ENCODE measurements at places on chromosomes 4 and X.
A peak's percentile ranks its signal among the peaks of the same experiment; 100 is the strongest.

DNA sequence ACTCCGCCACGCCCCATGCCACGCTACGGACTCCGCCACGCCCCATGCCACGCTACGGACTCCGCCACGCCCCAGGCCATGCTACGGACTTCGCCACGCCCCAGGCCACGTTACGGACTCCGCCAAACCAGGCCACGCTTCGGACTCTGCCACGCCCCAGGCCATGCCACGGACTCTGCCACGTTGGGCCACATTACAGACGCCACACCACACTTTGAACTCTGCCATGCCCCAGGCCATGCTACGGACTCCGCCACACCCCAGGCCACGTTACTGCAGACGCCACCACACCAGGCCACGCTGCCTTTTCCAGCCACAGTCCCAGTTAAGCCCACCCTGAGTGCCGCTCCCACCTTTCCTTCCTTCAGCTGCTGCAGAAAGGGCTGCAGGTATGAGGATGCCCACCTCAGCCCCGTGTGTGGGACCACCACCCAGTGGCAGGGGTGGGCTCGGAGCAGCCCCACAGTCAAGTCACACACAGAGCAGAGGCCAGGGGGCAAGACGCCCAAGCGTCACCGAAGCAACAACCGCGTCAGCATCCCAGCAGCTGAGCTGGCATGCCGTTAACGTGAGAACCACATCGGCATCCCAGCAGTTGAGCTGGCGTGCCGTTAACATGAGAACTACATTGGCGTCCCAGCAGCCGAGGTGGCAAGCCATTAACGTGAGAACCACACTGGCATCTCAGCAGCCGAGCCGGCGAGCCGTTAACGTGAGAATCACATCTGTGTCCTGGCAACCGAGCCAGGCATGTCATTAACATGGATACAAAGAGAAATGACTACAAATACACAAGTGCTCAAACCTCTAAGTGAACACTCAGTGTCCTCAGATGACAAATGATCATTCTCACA is 26.4 kb downstream of the GAK start:
- no peak for DNase-seq

- no peak for DNase-seq
Observed at GRCh38 chr4:105061731-105062130, 84.9 kb upstream of the TET2 start.

- DNase-seq, result peak; percentile 40
Observed at GRCh38 chrX:112840382-112841113, at the start of gene AMOT. Gene AMOT (minus strand): TSS chrX:112840831. CDS start chrX:112823126, 17,705 bp downstream.

DNA sequence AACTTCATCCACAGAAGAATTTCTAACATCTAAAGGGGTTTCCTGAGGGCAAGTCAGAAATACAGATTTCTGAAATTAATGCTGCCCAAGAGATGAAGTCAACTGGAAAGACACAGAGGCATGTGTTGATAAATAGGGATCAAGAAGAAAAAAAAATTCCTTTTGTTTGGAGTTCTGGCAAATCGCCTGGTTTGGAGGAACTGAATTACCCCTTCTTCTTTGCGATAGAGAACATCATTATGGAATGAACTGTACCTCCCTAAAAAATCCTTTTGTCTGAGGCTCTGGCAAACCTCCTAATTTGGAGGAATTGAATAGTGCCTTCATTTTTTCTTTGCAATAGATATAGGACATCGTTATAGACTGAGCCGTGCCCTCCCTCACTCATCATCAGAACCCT is 200.9 kb downstream of the DHRSX start:
- DNase-seq, result no peak

DNA sequence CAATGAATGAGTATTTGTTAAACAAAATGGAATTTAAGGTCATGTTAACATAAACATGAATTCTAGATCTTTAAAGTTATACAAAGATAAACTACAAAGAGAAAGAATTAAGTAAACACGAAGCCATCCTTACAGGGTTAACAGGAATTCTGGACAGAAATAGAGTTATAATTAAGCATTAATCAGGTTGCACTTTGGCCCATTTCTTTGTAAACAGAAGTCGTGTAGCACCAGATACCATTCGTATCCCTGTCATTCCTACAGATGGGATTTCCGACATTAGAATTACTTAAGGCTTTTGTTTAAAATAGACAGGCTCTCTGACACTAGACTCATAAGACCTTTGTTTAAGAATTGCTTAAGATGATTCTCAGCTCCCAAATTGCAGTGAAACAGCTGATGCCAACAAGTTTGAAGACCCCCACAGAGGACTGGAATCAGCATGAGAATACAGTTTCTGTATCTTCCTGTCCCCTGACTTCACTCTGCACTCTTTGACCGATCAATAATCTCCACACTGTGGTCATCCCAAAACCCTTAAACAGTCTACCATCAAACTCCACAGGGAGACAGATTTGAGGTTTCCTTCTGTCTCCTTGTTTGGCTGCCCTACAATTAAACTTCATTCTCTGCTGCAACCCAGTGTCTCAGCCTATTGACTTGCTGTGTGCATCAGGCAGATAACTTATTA is 22.3 kb upstream of the TMEM150C start:
- no peak for DNase-seq

DNA sequence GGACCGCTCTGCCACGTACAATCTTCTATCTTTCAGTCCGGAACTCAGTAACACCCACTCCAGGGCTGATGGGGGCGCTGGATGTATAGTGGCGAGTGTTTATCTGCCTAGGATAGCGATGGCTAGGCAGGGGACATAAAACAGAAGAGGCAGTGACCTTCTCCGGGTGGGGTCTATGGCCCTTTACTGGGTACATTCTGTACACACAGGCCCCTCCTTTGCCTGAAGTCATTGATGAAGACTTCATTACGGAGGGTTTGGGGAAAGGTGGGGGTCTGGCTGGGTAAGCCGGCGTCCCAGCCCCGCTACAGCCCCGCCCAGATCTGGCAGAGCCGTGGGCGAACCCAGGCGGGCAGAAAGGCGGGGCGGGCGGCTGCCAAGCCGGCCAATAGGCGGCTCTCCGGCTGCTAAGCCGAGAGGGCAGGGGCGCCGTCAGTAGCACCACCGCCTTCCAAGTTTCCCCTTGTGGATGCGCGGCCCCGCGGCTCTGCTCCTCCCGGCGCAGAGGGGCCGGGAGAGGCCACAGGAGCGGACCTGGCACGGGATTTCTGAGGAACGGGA is at the start of gene CHST7:
Gene CHST7, plus strand, starts transcription at position 435 of the 561 bp plus-strand sequence. CDS start 167 bp downstream, outside the sequence.
- DNase-seq, result peak; percentile 60

DNA sequence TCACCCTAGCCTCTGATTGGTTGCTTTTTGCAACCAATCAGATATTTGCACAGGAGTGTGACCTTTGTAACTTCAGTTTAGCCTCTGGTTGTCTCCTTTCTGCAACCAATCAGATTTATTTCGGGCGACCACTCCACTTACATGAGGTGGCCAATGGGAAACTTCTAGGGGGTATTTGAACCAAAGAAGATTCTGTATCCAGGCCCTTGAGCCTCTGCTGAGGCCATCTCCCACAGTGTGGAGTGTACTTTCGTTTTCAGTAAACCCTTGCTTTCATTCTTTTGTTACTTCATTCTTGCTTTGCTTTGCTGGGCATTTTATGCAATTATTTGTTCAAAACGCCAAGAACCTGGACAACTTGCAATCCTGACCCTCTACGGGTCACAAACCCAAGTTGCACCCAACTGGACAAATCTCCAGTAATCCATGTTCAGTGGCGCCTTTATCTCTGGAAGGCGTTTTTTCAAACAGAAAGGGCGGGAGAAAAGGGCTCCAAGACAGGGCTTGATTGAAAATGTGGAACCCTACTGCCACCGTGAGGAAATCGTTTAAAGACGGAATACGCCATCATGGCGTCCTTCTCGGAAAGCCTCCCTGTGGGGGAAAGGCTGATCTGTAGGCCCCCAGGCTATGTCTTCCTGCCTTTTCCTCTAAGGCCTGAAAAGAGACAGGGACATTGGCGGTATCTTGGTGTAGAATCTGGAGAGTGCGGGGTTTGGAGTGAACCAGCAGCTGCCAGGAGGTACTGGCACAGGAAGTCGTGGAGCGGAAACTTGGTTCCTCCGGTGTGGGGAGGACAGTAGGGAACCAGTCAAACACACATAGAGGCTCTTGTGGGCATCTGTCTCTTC is 184.6 kb downstream of the OR13H1 start:
- peak; percentile 83 for DNase-seq

- DNase-seq, result peak; percentile 97
Observed at GRCh38 chr4:55733932-55734331, 85.7 kb upstream of the EXOC1L start.

GRCh38 chr4:4838936-4839810 is 20.3 kb upstream of the MSX1 start:
- no peak for DNase-seq

- DNase-seq, result no peak
Observed at GRCh38 chrX:22526339-22526738, 253.6 kb downstream of the CBLL2 start.

DNA sequence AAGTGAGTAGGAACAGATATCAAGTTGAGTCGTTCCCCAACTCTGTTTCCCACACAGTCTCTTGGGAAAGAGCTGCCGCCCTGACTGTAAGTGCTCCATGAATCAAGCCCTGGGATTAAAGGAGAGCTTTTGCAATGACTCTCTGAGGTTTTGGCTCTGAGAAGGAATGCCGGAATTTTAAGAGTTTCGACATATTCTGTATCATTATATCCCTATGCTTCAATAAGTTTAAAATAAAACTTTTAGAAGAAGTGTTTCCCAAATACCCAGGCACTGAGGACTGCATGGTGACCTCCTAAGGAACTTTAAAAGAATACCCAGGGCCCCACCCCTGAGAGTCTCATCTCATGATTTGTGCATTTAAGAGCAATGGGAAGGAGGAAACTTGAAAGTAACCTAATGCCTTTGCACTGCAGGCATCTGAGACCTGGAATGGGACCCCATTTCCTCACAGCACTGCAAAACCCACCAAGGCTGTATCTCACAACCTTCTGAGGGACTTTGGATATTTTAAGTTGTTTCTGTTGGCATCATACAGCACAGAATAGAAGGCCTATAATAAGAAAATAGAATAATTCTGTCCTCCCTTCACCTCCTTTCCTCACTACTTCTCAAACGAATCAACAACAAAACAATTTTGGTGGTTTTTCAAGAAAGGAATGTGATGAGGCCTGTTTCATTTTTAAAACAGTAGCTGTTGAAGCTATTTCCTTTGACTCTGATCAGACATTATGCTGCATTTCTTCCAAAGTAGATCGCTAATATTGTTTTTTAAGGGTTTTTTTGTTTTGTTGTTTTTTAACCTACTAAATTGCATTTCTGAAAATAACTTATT is 121.2 kb downstream of the GASK1B start:
- DNase-seq, result no peak

DNA sequence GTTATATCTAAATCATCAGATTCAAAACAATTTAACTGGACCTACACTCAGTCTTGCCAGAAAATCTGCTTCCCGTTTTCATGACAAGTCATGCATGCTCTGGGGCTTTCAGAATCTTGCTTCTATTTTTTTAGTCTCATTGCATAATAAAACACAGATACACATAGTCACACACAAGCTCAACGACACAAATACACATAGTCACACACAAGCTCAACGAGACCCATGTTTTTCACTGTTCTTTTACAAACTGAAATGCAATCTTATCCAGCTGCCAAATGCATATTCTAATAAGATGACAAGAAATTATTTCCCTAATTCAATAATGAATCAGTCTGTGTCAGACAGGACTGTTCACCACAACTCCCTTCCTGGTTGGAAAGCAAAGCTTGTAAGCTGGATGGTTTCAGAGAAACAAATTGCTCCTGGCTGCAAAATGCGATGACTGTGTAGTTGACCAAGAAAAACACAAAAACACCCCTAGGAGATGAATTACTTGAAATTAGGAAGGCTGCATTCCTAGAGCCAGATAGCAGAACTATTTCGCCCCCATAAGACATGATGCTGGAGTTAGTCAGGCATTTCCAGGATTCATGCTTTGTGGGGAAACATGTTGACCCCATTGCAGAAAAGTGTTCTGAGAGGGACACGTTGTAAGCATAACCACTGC is 208.7 kb downstream of the CHIC2 start:
- no peak for DNase-seq

DNA sequence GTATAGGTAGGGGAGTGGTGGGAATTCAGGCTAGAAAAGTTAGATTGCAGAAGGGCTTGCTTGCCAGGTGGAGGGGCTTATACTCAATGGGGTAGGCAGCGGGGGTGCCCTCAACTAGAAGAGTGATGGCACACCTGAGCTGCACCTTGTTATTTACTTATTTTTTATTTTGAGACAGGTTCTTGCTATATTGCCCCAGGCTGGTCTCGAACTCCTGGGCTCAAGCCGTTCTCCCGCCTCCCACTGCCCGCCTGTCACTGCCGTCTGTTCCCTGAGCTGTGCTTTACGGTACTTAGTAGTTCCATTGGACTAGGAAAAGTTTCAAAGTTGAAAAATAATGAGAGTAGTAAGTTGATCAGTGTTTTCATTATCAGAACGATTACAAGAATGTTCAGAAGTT is 2.0 kb downstream of the ZFX start:
- DNase-seq, result no peak

DNA sequence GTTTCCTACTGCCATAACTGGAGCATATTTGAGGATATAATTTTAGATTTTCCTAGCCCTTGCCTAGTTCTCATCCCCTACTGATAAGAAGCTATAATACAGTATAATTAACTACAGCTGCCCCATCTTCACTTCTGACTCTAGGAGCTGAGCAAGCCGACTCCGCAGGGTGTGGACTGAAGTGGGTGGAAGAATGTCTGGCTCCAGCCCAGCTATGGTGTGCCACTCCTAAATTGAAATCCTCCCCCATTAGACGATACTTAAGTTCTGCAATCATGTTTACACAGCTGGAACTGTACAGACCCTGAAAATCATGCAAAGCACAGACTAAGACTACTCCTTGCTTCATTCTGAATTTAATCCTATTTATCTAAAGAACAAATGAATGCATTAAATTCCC is 93.1 kb downstream of the PCDH19 start:
- no peak for DNase-seq

GRCh38 chr4:136012220-136012619 is 1520.1 kb downstream of the PCDH18 start:
- no peak for DNase-seq

GRCh38 chr4:88629826-88630225 is 37.5 kb downstream of the HERC3 start:
- no peak for DNase-seq

- DNase-seq, result no peak
Observed at GRCh38 chr4:70608324-70608723, 16.3 kb downstream of the AMBN start.

- DNase-seq, result no peak
Observed at GRCh38 chrX:3262901-3263300, 83.6 kb downstream of the MXRA5 start.

GRCh38 chrX:79573760-79574159 is 206.6 kb upstream of the ITM2A start:
- DNase-seq, result no peak

- no peak for DNase-seq
Observed at GRCh38 chr4:31327031-31327430, 606.9 kb downstream of the PCDH7 start.

DNA sequence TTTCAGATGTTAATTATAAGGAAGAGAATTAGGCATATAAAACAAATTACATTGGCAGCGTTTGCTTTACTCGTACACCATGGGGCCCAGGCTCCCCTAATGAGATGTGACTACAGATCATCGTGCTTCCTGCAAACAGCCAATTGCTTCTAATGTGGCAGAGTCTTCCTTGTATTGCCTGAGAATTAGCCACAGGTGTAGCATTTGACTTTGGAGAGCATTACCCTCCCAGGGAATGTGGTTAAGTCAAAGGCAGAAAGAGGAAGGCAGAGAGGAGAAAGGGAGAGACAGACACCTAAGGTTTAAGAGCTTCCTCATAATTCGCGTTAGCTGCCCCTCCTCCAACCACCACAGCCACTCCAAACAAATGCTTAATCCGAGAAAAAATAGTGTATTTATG is 97.0 kb downstream of the MID1IP1 start:
- DNase-seq, result no peak

GRCh38 chr4:107392951-107393350 is 327.1 kb downstream of the PAPSS1 start:
- no peak for DNase-seq

- DNase-seq, result no peak
Observed at GRCh38 chr4:84767168-84767567, 184.2 kb downstream of the CDS1 start.

Measured in HT-29 (cell line).